Bronchial epithelial cell (primary cell): ENCODE measurements at places on chromosomes 12 and 14.
A peak's percentile ranks its signal among the peaks of the same experiment; 100 is the strongest.

DNA sequence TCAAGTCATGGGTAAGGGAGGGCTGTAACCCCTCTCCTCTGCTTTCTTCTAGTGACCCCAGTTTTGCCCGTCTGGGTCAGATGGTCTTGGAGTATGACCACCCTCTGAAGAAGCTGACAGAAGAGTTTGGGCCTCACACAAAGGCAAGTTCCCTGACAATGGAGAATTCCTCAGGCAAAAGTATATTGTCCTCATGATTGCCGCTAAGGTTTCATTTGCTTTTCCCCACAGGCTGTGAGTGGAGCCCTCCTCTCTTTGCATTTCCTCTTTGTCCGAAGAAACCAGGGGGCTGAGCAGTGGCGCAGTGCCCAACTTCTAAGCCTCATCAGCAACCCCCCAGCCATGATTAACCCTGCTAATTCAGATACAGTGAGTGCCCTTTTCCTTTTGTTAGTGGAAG, 12.1 kb downstream of the NCKAP1L start:
- no peak for DNase-seq

- DNase-seq: no peak
Observed at GRCh38 chr12:54926246-54926645, 58.3 kb downstream of the TESPA1 start.

- peak; percentile 72 for DNase-seq
Observed at GRCh38 chr14:34733245-34733644, 18.9 kb upstream of the CFL2 start.

- DNase-seq: peak; percentile 75
Observed at GRCh38 chr12:40515041-40515816, 177.0 kb upstream of the CNTN1 start.

DNA sequence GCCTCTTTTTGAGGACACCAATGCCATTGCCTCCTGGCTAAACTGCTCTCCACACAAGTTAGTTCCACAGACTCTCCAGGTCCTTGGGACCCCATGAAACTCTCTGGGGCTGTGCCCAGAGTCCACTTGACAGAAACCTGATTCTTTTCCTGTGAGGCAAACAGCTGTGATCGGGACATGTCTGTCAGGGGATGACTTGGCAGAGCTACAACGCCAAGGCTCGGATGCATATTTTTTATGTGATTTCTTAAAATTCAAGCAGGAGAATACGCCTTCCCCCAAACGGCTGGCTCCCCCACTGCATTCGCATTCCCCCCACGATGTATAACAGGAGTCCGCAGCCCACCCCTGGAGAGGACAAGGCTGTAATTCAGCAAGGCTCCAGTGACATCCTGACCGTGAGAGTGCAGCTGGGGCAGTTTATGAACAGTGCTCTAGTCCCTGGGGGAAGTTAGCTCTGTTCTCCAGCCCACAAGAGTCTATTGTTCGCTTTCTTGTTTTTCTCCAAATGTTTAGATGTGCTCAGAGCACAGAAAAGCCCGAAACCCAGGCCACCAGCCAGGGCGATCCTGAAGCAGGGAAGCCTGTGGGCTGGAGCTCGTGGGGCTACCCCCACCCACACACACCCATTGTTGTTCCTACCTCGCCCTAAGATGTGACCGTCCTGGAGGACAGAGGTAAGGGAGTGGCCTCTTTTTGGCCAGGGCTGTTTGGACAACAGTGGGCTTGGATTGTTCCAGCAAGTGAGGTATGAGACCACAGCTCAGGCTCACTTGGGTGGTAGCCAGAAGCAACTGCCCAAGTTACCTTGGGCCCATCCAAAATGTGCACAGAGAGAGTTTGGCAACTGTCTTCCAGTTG, 159.5 kb downstream of the ZFP36L1 start:
- no peak for DNase-seq

GRCh38 chr12:52341066-52341580, 19.9 kb upstream of the KRT83 start:
- DNase-seq: no peak

DNA sequence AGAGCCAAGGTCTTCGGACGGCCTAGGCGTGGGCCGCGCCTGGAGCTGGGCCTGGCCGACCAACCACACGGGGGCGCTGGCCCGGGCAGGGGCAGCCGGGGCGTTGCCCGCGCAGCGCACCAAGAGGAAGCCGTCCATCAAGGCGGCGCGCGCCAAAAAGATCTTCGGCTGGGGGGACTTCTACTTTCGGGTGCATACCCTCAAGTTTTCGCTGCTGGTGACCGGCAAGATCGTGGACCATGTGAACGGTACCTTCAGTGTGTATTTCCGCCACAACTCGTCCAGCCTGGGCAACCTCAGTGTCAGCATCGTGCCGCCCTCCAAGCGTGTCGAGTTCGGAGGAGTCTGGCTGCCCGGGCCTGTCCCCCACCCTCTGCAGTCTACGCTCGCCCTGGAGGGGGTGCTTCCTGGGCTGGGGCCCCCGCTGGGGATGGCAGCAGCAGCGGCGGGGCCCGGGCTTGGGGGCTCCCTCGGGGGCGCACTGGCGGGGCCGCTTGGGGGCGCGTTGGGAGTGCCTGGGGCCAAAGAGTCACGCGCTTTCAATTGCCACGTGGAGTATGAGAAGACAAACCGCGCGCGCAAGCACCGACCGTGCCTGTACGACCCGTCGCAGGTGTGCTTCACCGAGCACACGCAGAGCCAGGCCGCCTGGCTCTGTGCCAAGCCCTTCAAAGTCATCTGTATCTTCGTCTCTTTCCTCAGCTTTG, 4.4 kb upstream of the SHMT2 start:
- no peak for DNase-seq

- no peak for DNase-seq
Observed at GRCh38 chr14:61126603-61127498, 145.8 kb downstream of the SLC38A6 start.

- DNase-seq: no peak
Observed at GRCh38 chr14:99158646-99159165, 113.3 kb downstream of the BCL11B start.

GRCh38 chr12:100254876-100255275, 12.0 kb downstream of the DEPDC4 start:
- DNase-seq: peak; percentile 66

DNA sequence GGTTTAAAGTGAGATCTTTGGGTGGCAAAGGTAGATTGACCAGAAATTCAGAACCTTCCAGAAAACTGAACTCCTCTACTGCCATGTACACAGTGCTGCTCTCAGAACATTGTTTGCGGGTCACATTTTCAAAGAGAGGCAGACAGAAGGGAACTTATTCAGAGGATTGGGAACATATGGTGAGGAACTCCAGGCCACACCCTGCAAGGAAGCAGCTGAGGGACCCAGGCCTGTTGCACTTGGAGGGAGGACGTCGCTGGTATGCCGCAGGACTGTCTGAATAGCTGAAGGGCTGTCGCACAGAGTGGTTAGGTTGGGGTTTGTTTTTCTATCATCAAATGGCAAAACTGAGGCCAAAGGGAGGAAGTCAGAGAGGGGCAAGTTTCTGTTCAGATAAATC, 441.1 kb downstream of the DPF3 start:
- DNase-seq: no peak

DNA sequence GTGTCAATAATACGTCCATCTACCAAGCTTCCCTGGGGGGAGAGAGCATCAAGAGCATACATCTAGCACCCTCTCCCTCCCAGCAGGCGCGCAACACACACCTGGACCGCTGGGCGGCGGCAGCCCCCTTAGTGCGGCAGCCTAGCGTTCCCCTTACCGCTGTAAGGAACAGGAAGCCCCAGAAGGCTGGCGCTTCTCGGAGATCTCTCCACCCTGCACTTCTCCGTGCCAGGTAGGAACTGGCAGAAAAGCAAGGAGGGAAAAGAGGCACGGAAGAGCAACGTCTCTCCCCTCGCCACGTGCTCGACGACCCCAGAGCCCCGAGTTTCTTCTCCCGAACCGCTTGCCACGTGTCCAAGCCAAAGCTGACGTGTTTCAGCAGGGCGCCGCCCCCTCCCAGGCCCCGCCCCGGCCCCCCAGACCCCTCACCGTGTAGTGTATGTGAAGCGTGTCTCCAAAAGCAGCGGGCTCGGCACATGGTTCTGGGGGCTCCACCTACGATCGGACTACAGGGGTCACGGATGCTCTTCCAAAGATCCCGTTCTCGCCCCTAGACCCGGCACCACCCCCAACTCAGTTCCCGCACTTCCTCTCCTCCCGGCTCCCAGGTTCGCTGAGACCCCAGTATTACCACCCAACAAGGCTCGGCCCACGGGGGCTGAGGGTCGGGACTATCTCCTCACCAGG, 532 bp downstream of the FKBP11 start:
- peak; percentile 54 for DNase-seq

DNA sequence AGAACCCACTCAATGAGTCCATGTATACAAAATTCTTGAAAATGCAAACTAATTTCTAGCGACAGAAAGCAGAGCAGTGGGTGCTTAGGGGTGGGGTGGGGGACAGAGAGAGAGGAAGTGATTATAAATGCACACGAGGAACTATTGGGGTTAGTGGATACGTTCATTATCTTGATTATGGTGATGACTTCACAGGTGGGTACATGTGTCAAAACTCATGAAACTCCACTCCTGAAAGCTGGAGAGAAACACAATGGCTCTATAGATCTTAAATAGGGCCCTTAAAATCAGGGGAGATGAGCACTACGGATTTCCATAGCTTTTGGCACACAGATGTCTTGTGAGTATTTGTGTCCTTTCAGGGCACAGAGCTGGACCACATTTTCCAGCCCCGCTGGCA, 59.9 kb downstream of the STON2 start:
- DNase-seq: no peak

- no peak for DNase-seq
Observed at GRCh38 chr14:60652674-60653651, 3.7 kb upstream of the SIX1 start.

DNA sequence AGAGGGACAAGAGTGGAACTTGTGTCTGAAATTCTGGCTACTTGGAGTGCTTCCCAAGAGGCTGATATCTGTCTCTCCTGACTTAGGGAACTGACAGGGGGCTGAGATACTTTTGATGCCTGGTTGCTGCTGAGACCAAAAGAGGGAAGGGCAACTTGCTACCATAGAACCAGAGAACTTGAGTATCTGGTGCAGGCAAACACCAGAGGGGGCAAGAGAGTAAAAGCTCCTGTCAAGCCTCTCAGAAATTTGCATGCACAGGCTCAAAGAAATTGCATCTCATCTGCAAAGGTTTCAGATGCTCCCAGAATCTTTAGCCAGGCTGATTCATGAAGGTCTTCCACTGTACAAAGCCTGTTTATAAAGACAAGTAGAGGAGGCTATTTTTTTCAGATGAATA, 391.3 kb upstream of the FOXG1 start:
- DNase-seq: peak; percentile 41

GRCh38 chr14:39956372-39956771, 524.1 kb upstream of the FBXO33 start:
- DNase-seq: no peak

- DNase-seq: no peak
Observed at GRCh38 chr12:130644146-130644545, 72.0 kb downstream of the RIMBP2 start.

DNA sequence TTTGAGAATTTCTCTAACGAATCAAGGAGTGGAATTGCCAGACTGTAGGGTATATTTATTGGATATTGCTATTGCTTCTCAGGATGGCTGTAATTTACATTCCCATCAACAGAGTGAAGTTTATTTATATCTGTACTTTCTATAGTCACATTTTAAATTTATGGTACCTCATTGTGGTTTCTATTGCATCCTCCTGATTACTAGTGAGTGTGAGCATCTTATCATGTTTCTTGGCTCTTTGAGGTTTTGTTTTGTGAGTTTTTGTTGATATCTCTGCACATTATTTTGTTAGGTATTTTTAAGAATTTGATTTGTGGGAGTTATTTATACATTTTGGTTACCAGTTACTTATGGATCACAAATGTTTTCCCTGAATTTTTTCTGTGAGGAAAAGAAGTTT, 13.9 kb downstream of the DNM1L start:
- DNase-seq: no peak

DNA sequence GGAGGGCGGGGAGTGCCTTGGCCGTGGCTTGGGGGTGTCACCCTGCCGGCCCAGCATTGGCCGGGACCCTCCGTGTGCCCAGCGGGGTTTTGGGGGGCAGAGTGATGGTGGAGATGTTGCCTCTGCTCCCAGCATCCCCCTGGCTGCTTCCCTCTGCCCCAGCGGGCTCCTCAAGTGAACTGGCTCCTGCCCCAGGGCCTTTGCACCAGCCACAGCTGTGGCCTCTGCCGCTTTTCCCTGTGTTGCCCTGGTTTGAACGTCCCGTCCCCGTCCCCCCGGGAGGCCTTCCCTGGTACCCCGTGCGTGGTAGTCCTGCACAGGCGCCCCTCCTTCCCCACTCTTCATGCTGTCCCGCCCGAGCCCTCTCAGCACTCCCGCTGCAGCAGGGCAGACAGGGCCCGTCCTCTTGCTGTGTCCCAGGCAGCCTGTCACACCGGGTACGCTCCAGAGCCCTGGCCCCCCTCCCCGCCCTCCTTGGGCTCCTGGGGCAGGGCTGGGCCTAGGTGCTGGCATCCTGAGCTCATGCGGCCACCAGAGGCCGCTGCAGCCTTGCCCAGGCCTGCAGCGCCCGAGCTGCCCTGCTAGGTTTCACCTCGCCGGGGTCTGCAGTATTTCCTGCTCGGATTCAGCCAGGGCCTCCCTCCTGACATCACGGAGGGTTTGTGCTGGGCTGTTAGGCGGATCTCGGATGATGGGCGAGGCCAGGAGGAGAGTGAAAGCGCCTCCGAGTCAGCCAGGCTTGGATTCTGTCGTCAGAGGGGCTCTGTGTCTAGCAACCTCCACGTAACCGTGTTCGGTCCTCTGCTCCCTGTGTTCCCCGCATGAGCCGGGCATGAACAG, 9.5 kb downstream of the NOC4L start:
- DNase-seq: peak; percentile 27

GRCh38 chr14:59377491-59377890, 87.7 kb downstream of the GPR135 start:
- DNase-seq: no peak

DNA sequence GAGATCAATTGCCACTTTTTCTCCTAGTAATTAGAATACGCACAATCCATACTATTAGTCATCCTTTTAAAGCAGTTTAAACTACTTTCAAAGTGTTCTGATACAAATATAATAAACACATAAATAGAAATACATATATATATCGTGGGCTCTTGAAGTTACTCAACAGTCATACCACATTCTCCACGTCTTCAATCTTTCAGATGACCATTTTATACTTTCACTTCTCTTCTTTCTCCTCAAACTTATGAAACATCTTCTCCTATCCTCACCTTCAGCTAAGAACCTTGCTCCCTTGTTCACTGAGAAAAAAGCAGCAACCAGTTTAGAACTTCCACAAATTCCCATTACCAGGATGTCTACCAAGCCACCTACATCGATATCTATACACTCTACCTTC, 19.2 kb downstream of the CEP290 start:
- no peak for DNase-seq

GRCh38 chr12:108297424-108297823, 41.7 kb downstream of the CMKLR1 start:
- DNase-seq: no peak

- DNase-seq: peak; percentile 81
Observed at GRCh38 chr14:104882325-104882973, 17.4 kb downstream of the CEP170B start.

DNA sequence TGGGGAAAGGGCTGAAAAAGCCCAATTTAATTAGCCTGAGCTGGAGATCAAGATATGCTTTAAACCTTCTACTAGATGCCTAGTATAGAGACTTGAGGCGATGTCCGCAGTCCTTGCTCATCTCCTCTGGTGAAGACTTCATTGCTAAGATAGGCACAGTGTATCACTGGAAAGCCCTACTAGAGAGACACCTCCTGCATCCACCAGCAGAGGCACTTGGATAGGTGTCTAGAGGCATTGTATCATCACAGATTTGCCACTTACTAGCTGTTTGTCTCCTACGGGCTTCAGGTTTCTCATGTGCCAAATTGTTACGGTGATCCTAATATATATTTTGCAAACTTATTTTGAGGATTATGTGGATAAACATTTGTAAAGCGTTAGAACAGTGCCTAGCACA, 1048.5 kb downstream of the GALC start:
- no peak for DNase-seq
